Epithelial cell of prostate (primary cell): ENCODE measurements at places on chromosomes 7 and 10.

- DNase-seq, result no peak
Measured at GRCh38 chr7:28180031-28180363, 598 bp downstream of the JAZF1 start.

DNA sequence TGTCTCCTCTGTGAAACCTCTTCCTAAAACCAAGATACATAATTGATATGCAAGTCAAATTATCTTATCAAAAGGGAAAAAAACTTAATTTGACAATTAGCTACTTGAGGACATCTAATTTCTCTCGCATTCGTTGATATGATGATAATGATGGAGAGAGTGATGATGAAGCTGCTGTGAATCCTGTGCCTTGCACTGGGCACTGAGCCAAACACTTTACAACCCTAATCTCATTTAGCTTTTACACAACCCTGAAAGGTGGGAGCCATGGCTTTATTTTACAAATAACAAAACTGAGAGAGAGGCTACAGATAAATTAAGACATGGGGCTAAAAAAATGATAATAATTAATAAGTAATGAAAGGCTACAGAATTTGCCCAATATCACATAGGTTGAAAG lies 176.0 kb downstream of the NOC3L start:
- DNase-seq, result no peak

DNA sequence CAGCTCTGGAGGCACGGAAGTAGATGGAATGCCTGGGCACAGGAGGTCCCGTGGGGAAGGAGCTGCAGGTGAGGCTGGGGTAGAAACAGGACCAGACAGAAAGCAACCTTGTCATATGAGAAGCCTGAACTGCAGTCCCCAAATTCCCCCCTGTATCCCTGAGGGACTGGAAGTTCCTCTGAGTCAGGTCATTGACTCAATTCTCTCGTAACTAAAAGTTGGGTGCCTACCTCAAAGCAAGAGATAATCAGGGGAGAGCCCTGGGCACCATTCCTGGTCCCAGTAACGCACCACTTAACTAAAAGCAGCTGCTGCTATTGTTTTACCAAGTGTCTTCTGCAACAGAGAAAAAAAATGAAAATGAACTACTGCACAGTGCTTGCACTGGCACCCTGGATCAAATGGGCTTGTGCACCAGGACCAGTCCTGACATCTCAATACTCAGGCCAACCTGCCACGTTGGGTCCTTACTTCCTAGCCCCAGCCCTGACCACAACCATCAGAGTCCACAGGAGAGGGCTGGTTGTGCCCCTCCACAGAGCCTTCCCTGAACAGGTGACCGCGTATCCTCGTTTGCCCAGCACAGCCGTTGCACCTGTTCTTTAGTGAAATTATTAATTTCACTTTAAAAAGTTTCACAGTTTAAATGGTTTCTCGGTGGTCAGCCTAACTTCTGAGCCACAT lies 79.3 kb downstream of the GRID1 start:
- no peak for DNase-seq

DNA sequence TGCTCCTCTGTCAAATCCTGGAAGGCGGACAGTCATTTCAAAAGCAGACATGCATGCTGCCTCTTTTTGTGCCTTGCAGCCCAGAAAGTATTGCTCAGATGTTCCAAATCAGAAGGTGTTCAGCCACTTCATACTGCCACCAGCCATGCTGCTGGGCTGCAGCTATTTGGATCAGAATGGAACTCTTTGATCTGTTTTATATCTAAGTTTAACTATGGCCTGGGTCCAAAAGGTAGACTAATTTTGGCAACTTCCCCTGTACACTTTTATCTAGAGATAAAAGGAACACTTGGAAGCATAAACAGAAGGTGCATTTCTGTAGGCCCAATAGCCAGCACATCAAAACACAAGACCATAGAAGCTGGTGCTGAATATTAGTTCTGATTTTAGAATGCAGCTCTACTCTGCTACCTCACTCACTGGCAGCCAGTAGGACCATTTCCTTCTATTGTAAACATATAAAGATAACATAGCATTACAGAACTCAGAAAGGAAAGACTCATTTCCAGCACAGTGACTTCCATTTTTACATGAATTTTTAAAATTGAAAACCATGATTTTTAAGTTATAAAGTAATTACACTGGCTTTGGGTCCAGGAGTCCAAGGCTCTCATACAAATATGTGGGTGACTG lies 143.1 kb upstream of the CAV2 start:
- DNase-seq, result no peak

- peak; percentile 3 for DNase-seq
Measured at GRCh38 chr7:8035647-8036518, 67.3 kb downstream of the GLCCI1 start.

DNA sequence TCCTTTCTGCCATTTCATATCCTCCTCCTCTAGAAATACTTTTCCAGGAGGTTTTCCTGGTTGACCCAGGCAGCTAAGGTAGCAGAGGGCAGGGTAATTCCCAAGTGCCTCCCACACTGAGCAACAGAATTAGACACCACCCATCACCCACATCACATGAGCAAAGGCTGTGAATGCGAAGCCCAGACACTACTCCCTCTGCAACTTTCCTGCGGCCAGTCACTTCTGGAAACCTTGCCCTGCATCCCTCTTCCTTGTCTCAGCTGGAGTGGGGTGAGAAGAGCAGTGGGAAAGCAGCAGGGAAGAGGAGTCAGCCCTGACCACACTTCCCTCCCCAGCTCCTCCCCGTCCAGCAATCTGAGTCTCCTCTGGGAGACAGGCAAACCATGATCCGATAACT lies 15.2 kb downstream of the TMEM176B start:
- DNase-seq, result no peak

DNA sequence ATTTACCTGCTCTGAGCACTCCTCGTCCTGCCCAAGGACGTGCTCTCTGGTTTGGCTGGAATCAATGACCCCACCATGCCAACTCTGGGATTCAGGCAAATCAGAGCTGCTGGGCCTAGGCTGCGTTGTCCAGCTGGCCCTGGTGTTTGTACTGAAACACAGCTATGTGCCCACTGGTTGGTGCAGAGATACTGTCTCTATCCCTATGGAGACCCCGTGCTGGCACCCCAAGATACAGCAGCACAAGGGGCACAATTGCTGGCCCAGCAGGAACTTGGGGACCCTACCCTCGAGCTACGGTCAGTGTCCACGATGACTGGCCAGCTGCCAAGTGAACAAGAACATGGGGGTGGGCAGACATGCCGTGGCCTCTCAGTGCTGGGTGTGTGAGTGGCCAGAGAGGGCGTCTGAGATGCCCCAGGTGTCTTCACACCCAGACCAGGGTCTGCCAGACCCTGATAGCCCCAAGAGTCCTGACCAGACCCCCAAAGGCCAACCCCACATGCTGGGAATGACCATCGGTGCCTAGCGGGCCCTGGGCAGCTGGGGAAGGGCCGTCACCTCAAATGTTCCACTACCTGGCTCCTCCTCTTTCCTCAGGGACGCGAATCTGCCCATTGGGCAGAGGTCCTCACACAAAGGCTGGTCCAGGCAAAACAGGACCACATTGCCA lies 79.3 kb upstream of the ZNF479 start:
- DNase-seq, result no peak
